Stimulated activated CD8-positive, alpha-beta memory T cell treated with anti-CD3 and anti-CD28 coated beads, Interleukin-12 subunit alpha, Interleukin-12 subunit beta, amount 100 ng/mL, for 1 hour (primary cell): ENCODE measurements at places on chromosomes 3 and 15.

GRCh38 chr15:42329161-42329560 lies 30.1 kb upstream of the CAPN3 start:
- no peak for DNase-seq

DNA sequence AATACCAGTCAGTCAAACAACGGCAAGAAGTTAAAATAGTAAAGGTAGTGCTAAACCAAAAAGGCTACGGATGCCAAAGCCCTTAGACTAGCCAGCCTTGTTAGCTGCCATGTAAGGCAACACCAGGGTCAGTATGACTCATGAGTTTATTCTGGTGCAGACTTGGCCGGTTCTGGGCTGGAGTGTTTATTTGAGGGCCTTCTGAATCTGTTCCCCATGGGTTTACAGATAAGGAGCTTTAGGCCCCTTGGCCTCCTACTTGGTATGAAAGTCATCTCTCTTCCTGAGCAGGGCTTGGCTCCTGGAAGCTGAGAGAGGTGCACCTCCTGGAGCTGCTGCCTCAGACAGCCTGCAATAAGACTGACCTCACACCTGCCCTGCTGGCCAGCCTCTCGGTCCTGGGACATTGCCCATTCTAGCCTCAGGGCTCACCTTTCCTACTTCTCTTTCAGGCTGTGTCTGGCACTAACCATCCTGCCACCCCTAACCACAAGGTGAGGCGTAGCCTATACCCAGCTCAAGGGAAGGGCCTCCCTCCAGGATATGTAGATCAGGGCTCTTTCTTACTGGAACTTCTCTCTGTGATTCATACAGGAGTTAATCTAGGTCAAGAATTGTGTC lies 10.4 kb upstream of the RTP1 start:
- no peak for DNase-seq

DNA sequence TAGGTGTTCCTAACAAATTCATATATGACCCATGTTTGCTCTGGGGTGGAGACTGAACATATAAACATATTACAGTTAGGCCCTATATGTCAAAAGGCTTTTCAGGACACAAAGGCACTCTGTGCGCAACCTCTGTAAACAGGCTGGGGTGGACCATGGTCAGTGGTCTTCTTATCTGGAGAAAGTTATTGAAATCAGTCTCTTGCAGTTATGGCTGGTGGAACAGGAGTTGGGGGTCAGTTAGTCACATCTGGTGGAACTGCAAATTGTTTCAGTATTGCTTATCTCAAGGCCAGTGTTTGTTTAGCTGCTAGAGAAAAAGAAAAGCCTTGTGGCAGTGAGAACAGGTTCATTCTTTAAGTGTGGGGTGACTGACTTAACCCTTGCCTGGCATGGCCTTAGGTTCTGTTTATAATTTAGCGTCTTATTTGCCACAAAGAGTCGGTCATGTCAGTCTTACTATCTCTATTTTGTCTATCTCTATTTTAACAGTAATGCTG lies 5.9 kb upstream of the GP9 start:
- DNase-seq, result no peak

DNA sequence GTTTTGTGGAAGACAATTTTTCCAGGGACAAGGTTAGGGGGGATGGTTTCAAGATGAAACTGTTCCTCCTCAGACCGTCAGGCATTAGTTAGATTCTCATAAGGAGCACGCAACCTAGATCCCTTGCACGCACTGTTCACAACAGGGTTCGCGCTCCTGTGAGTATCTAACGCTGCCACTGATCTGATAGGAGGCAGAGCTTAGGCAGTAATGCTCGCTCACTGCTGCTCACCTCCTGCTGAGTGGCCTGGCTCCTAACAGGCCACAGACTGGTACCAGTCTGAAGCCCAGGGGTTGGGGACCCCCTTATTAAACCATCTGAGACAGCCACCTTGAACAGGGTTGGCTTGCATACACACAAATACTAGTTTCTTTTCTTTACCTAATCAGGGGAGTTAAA lies 13.5 kb upstream of the IMPG2 start:
- no peak for DNase-seq

- no peak for DNase-seq
Measured at GRCh38 chr3:39587113-39587512, 119.6 kb downstream of the MOBP start.

DNA sequence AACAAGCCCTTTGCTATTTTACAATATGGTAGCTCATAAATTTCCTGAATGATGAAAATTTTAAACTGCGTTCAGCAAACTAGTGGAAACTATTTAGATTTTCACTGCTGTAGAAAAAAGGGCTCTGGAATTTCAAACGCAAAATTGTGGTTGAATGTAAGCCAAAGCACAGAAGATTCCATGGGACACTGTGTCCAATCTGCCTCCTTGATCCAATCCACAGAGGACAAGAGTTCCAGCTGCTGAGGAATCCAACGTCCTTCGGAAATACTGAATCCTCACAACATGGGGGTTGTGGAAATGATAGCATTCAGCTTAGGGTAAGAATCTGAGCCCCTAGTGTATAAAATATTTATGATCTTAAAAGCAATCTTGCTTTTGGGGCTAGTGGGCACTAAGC lies 161.0 kb downstream of the PLD1 start:
- DNase-seq, result no peak

DNA sequence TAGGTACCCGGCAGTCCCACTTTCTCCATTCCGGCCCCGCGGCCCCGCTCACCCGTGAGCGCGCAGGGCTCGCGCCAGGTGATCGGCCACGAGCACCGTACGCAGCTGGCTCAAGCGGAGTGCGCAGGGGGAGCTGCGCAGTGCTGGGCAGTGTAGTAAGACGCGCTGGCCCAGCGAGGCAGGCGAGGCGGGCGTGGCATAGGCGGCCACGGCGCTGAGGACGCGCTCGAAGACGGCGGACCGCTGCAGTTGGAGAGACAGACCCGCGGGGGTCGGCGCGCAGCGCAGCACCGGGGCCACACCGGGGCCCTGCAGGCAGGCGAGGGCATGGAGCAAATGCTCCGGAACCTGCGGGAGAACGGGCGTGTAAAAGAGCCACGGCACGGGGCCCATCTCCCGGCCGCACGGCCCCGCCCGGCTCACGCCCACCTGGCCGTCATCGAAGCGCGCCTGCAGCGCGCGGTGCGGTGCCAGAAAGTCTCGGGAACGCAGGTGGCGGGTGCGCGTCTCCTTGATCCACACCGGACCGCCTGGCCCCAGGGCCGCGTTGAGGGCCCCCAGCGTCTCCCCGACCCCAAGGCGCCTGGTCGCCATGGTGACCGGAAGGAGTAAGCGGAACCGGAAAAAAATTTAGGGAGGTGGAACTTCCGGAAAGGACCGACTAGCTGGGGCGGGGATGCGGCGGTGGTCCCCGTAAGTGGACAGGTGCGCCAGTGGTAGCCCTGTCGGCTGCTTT lies at the start of gene DALRD3:
Gene DALRD3 (minus strand): TSS at position 610 of the 736 bp plus-strand sequence. CDS start 16 bp downstream, at position 594.
- DNase-seq, result peak; percentile 39

DNA sequence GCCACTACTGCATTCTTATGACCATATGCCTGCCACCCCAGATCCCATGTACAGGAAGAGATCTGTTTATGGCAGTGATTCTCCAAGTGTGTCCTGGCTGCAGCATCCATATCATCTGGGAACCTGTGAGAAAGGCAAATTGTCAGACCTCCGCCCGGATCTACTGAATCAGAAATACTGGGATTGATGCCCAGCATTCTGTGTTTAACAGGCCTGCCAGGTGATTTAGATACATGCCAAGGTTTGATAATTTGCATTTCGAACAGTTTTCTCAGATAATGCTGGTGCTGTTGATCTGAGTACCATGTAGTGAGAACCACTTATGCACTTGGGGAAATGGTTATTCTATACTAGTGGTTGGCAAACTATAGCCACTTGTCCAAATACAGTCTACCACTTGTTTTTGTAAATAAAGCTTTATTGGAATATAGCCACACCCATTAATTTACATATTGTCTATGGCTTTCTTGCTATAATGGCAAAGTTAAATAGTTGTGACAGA lies 165.4 kb downstream of the SSR3 start:
- no peak for DNase-seq

DNA sequence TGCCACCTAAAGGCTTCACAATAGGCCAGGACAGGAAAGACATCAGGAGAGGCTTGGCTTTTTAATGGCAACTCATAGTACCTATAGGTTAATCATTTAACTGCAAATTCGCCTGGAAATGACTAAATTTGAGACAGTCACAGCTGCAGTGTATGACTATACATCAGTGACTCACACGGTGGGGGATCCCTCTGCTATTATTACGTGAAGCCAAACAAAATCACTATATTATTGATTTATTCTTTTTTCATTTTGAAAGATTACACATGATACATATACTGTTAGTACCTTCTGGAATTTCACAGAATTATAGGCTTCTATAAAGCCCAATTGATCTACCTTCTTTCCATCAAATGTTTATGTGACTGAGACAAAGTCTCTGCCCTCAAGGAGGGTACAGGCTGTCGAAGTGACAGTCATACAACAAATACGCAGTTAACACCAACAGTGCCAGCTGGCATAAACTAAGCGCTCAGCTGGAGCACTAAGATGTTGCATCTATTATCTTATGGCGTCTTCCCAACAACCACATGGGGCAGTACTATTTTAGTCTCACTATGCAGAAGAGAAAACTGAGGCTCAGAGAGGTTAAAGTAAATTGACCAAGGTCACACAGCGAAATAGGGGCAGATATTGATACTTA lies 82.0 kb upstream of the LMOD3 start:
- no peak for DNase-seq

- DNase-seq, result no peak
Measured at GRCh38 chr15:44790656-44791055, 54.3 kb downstream of the TRIM69 start.

DNA sequence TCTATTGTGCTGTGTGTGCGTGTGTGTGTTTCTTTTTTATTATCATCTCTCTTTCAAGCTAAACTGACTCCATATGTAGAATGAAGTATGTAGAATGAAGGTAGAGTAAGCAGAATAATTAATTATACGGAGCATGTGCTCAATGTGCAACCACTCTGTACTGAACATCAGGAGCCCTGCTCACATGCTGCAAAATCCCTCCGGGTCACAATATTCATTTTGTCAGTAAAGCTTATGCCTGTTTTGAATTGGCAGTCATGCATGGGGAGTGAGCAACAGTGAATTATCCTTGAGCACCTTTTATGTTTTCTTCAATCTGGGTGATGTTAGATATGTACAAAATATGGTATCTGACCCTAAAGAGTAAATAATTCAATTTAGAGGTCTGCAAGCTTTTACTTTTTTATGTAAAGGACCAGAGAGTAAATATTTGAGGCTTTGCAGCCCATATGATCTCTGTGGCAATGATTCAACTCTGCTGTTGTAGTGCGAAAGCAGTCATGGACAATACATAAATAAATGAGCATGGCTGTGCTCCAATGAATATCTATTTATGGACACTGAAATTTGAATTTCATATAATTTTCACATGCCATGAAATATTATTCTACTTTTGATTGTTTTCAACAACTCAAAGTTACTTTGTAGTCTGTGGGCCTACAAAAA lies 199.9 kb downstream of the VGLL3 start:
- no peak for DNase-seq

DNA sequence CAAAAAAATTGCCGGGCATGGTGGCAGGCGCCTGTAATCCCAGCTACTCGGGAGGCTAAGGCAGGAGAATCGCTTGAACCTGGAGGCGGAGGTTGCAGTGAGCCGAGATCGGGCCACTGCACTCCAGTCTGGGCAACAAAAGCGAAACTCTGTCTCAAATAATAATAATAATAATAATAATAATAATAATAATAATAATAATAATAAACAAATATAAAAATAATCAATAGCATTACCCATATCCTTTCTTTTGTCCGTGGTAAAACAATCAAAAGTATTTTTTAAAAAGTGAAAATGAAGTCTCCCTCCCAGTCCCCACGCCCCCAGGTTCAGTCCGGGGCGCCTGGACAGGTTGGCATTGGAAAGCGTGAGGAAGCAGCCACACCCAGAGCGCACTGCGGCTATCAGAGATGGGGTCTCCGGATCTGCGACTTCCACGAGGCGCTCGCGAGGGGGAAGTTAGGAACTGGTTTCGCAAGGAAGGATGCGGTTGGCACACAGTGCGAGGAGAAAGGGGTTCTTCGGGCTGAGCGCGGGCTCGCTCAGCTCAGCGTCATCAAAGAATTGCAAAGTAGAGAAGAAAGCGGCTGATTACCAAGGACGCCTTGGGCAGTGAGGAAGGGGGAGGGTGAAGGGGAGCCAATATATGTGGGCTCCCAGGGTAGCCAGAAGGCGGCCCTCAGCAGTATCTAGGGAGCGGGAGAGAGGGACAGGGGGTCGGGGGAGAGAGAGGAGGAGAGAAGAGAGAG lies 69.5 kb upstream of the EPHB3 start:
- DNase-seq, result no peak

DNA sequence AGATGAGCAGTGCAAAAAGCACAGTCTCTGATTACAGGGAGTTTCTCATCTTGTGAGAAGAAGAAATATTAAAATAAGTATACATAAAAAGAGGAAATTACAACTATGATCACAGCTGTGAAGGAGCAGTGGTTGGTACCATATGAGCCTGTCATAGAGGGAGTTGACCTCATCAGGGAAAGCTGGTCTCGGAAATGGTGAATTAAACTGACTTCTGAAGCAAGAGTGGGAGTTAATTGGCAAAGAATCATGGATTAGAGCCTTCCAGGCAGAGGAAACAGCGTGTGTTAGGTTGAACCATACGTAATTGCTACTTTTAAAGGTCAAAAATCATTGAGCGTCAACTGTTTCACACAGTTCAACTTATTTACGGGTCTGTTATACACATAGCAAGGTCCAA lies 539.1 kb downstream of the EDEM1 start:
- no peak for DNase-seq

- DNase-seq, result no peak
Measured at GRCh38 chr3:50687127-50687751, 12.5 kb downstream of the DOCK3 start.
